NCI-H2081 treated with DMSO at 0.1 percent for 48 hours (cell line): ENCODE measurements at places on chromosomes 6 and 20.

- DNase-seq = no peak
Measured at GRCh38 chr6:142246960-142247359, 54.8 kb upstream of the ADGRG6 start.

- DNase-seq = no peak
Measured at GRCh38 chr6:142374965-142375733, 73.3 kb downstream of the ADGRG6 start.

- DNase-seq = no peak
Measured at GRCh38 chr6:20211941-20212391, 303 bp downstream of the MBOAT1 start.

GRCh38 chr6:118788702-118789101 is 105.2 kb upstream of the ASF1A start:
- DNase-seq = no peak

- no peak for DNase-seq
Measured at GRCh38 chr20:5895626-5896025, 54.7 kb downstream of the TRMT6 start.
